ENCODE measurements at places on chromosomes 5 and 9.

GRCh38 chr5:154945695-154946301, 4.9 kb downstream of the MRPL22 start:
- peak; percentile 26 for DNase-seq

DNA sequence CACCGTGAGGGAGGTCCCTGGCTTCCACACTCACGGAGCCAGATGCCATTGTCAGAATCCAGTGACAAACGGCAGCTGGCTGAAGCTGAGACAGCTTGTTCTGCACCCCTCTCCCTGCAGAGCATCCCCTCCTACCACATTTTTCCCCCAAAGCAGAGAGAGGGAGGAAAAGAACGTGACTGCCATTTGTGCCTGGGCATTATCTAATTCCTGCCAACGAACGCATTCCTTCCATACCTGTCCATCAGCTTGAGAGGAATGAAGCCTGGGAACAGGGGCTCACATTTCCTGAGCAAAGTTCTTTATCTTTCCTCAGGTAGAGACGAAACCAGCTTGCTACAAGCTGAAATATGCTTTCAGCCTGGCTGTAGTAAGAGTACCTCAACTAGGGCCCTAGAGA, 175.4 kb downstream of the SLIT3 start:
- DNase-seq, result peak; percentile 25

DNA sequence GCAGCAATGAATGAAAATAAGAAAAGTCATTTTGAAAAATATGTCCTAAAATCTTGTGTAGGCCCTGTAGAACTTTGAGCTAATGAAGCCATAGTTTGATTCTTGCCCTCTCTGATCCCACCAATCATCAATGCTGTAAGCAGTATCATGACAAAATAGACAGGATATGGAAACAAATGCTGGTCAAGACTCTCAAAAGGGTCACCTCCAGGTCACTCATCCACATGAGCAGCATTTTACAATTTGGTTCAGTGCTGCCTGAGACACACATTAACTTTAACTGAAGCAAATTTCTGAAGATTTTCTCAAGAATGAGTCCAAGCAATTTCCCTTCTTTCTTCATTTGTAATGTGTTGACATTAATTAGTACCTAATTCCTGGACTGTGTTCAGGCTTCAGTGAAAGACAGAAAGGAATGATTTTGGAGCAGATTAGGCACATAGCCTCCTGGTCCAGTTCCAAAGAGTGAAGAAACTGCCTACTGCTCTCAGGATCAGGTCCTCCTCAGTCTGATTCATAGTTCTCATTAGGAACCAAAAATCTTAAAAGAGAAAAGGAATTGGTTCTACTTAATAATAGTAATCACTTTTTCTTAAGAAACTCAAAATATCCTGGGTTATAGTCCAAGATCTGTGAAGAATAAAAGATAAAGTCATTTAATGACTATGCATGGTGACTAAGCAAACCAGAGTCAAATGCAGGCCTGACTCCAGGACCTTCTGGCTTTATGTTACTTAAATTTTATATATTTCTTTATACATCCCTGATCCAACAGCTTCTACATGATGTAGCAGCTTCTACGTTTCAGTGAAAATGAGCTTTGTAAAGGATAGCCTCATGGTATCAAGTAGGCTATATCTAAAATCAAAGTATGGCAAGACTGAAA, 192.1 kb upstream of the RGMB start:
- no peak for DNase-seq

DNA sequence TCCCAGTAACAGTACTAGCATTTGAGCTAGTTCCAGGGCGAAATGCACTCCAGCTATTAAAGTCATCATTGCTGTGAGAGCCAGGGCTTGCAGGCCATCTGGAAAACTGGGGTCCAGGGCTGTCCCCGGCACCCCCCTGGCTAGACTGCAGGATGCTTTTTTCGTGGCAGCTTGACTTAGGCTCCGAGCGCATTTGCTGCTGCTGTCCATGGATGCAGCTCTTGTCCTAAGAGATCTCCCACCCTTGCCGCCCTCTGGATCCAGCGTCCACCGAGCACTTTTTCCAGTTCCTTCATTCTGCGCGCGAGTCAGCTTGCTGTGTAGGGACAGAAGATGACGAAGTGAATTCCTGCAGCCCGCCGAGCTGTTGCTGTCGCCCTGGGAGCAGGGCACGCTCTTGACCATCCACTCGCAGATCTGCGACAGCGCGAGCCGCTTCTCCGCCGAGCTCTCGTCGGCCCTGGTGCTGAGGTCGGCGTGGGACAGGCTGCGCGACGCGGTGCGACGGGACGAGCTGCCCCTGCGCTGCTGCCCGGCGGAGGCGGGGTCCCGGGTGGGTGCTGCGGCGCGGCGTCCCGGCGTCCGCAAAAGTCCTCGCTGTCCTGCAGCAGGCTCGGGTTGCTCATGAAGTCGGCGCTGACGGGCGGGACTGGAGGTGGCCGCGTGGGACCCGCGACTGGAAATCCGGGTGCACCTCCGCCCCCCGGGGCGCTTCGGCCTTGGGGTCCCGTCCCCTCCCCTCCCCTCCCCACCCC, 30.7 kb downstream of the OR2V1 start:
- DNase-seq, result no peak

- DNase-seq, result no peak
Measured at GRCh38 chr9:16414451-16414850, 456.0 kb downstream of the BNC2 start.

DNA sequence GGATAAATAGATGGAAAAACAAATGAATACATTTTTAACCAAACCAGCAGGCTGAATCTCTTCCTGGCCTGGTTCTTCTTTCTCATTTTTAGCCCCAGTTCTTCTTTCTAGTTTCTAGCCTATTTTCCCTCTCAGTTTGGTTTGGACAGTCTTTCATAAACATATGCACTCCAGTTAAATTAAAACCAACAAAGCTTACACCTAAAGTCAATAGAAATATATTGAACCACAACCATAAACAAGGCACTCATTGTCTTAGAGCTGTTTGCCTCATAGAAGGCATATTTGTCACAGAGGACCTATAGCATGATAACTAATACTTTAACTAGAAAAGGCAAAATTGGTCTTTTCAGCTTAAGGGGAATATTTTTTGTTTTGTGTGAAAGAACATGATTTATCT, 638.3 kb downstream of the NR2F1-AS1 start:
- DNase-seq, result no peak

DNA sequence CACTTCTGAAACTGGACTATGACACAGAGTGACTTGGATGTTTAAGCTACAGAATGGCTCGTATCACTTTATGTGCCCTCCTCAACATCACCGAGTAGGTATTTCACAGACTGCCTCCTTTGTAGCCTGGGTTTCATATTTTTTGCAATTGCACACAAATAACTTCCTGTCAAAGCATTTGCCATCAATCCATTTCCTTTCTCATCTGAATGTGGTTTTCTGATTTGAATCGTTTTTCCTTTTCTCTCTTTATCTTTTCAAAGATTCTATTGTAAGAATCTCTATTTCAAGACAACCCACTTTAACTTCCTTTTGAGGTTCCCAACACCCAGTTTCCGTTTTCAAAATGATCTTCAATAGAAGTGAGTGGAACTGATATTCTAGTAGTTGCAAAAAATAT, 563.8 kb upstream of the ARRDC3 start:
- DNase-seq, result no peak

- DNase-seq, result no peak
Measured at GRCh38 chr5:96112123-96112670, 150.5 kb upstream of the ELL2 start.

GRCh38 chr9:38081356-38082108, 12.5 kb upstream of the SHB start:
- no peak for DNase-seq

- DNase-seq, result no peak
Measured at GRCh38 chr9:11471321-11471720, 858.5 kb upstream of the PTPRD start.

DNA sequence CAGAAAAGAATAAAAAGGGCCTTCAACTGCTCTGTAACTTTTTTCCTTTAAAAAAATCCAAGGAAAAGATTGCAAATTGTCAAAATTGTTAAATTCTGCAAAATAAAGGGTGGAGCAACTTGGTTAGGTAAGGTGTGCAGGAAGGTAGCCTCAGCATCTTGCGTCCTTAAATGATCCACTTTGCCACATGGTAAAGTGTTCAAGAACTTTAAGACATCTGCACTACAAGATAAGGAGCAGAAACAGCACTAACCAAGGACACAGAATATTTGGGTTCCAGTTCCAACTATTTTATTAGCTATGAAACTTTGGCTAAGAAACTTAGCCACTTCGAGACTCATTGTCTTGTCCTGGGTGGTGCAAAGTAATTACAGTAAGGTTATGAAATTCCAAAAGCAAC, 53.7 kb downstream of the ANKRD55 start:
- no peak for DNase-seq

GRCh38 chr9:93603906-93604326, 27.5 kb downstream of the PHF2 start:
- no peak for DNase-seq

GRCh38 chr9:123472862-123473614, 117.0 kb downstream of the CRB2 start:
- DNase-seq, result peak; percentile 99

DNA sequence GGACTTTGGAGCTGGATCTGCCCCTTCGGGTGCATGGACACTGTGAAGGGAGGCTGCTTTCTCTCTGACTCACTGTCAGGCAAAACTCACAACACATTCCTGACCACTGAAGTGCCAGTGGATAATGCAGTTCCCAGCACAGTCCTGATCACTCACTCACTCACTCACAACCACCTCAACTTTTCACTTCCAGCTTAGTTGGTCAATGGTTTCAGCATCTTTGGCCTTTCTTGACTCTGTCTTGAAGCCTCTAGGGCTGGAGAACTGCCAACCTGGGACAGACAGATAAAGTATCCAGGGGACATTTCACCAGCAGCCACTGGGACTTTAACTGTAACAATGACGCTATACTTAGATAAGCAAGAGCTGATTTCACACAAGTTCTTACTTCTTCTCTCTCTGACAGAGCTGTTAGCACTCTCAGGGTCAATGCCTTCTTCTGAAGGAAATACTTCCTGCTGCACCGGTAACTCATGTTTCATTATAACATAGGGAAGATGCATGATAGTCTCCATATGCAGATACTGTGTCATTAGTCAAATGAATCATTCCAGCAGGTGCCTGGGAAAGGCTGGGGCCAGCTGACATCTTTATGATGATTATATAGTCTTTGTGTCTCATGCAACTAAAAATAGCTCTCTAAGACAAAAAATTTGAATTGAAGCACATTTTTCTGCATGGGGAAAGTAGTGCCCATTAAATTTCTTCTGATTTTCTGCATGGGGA, 499.0 kb downstream of the SEMA5A start:
- no peak for DNase-seq

- DNase-seq, result peak; percentile 60
Measured at GRCh38 chr5:172106511-172107356, 81.3 kb downstream of the STK10 start.

DNA sequence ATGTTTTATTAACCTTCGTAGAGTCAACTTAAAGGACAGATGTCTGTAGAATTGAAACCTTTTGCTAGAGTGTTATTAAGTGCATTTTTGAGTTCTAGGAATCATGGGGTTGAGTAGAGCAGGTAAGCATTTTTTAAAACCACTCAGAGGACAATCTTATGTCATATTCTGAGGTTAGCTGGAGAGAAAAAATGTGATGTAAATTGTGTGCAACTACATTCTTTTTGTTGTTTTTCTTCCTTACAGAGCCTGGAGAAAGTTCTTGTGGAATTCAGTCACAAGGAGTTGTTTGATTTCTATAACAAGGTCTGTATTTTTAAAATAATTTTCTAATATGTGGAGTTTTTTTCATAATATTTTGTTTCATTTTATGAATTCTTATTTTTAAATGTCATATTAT, 206.4 kb downstream of the COMMD10 start:
- DNase-seq, result no peak

DNA sequence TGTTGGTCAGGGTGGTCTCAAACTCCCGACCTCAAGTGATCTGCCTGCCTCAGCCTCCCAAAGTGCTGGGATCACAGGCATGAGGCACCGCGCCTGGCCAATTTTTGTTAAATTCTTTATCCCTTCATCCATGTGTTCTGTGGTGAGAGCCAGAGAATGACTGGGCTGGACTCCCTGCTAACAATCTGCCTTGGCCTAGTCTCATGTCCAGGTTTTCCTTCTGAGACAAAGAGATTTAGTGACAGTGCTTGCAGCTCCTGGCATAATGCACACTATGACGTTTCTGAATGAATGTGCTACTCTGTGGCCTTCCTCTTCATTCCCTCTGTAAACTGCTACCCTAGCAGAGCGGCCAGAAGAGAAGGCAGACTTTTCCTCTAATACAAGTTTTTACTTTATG, 79.3 kb downstream of the FOXD1 start:
- no peak for DNase-seq

GRCh38 chr9:124197177-124198095, 60.3 kb upstream of the NEK6 start:
- no peak for DNase-seq

GRCh38 chr5:116885825-116886224, 311.2 kb upstream of the SEMA6A start:
- no peak for DNase-seq

- DNase-seq, result no peak
Measured at GRCh38 chr9:17589771-17590170, 10.9 kb downstream of the SH3GL2 start.

GRCh38 chr9:82356871-82357270, 368.3 kb downstream of the SPATA31D1 start:
- no peak for DNase-seq

- DNase-seq, result no peak
Measured at GRCh38 chr5:172897481-172898217, 61.6 kb upstream of the RPL26L1 start.

- peak; percentile 62 for DNase-seq
Measured at GRCh38 chr9:91426123-91426745, 2.6 kb upstream of the NFIL3 start.

- no peak for DNase-seq
Measured at GRCh38 chr9:96515621-96516470, 65.9 kb downstream of the HABP4 start.

DNA sequence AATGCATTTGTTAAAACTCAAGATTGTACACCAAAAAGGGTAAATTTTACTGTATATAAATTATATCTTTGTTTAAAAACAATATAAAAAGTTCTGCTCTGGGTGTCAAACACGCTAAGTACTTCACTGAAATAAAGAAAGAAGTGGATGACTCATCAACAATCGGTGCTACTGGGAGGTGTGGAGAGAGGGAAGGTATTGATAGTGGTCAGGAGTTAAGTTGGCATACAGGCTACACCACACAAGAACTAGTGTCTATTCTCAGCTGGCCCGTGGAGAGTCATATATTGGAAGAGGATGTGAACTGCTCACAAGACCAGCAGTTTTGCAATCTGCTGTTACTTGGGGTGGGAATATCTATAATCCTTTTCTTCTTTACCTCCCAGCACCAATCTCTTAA, 145.7 kb upstream of the TRPC7 start:
- no peak for DNase-seq

DNA sequence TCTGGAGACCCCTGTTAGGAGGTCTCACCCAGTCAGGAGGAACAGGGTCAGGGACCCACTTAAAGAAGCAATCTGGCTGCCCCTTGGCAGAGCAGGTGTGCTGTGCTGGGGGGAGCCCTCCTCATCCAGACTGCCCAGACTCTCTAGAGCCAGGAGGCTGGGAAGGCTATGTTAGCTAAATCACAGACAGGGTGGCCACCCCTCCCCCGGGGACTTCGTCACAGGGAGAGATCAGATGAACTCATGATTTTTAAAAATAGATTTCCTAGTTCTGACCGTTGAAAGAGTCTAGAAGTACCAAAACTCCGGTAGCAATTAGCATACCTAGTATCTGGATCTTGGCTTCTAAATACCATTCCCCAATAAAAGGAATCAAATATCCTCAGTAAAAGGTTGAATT, 35.0 kb upstream of the FOXB2 start:
- no peak for DNase-seq

- DNase-seq, result no peak
Measured at GRCh38 chr5:93355691-93356090, 225.3 kb downstream of the NR2F1-AS1 start.
